ENCODE measurements at places on chromosomes 4 and X. TPM values are rescaled to one million over a fixed set of nuclear protein-coding genes. Genes with fewer than 3 reads are reported as not detected.

PLAC1 gene
- total RNA-seq, result not detected

PPEF2 gene
- total RNA-seq, result not detected

FOXR2 gene
- not detected for total RNA-seq

SMR3B gene
- not detected for total RNA-seq

SERPINA7 gene
- not detected for total RNA-seq

NPY1R gene
- under 0.01 TPM for total RNA-seq

SSX2 gene
- not detected for total RNA-seq

SYP gene
- 0.17 TPM for total RNA-seq

PAGE1 gene
- total RNA-seq, result not detected

TXK gene
- 0.09 TPM for total RNA-seq

PLK4 gene
- total RNA-seq, result 3.6 TPM

CDK16 gene
- 37.7 TPM for total RNA-seq

SPCS3 gene
- 156 TPM for total RNA-seq

FREM3 gene
- total RNA-seq, result 0.09 TPM

GAGE12F gene
- not detected for total RNA-seq

MBNL3 gene
- total RNA-seq, result 0.26 TPM

GABRA4 gene
- not detected for total RNA-seq

CLDN2 gene
- total RNA-seq, result not detected

GJB1 gene
- not detected for total RNA-seq

PAGE5 gene
- not detected for total RNA-seq

CCDC110 gene
- 0.43 TPM for total RNA-seq

Data from dermis lymphatic vessel endothelial cell (primary cell).